ENCODE measurements at places on chromosomes 12 and 14.

DNA sequence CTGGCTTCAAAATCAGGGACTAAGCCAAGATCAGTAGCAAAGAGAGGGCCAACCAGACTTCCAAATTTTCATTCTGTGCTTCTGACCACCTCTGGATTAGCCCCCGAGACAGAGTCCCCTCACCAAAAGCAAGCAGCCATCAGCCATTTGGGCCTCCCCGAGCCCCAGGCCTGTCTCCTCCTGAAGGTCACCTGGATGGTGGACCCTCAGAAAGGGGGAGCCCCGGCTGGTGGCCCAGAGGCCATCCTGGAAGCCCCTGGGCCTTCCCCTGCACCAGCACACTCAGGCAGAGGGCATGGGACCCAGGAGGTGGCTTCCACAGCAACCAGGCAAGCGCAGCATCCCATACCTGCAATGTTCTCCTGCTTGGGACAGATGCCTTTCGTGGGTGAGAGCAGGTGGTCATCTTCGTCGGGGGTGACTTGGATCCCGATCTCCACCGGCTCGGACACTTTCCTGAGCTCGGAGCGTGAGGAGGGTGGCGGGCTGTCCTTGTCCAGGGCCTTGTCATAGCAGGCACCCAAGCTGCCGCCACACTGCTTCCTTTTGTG is 14.8 kb downstream of the BCL11B start:
- H3K27me3 ChIP-seq: no peaks in the 10 kb centered on the region
- no peaks in the 10 kb centered on the region for H3K36me3 ChIP-seq
- H3K4me3 ChIP-seq: no peak overlapping the region
- H3K27ac ChIP-seq: no peak overlapping the region

- H3K27ac ChIP-seq: no peak overlapping the region
- DNase-seq: no peak
- H3K4me1 ChIP-seq: no peaks in the 10 kb centered on the region
- no peaks in the 10 kb centered on the region for H3K27me3 ChIP-seq
- no peak overlapping the region for H3K4me3 ChIP-seq
- peaks cover 5% of the 10 kb centered on the region for H3K36me3 ChIP-seq
These were observed 37.3 kb upstream of the DIP2B start for GRCh38 chr12:50467439-50467838.

DNA sequence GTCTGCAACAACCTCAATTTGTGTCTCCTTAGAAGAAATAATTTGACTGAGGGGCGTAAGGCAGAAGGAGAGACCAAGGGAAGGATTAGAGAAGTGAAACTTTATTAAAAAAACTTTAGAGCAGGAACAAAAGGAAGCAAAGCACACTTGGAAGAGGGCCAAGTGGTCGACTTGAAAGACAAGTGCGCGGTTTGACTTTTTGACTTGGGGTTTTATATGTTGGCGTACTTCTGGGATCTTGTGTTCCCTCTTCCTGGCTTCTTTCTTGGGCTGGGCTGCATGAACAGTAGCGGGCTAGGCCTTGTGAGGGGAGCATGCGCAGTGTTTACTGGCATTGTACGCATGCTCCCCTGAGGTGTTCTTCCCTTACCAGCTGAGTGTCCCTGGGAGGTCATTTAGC is 369.3 kb upstream of the DCN start:
- no peaks in the 10 kb centered on the region for H3K27me3 ChIP-seq
- no peak for DNase-seq
- no peak overlapping the region for H3K27ac ChIP-seq
- H3K4me3 ChIP-seq: no peak overlapping the region
- no peaks in the 10 kb centered on the region for H3K36me3 ChIP-seq

DNA sequence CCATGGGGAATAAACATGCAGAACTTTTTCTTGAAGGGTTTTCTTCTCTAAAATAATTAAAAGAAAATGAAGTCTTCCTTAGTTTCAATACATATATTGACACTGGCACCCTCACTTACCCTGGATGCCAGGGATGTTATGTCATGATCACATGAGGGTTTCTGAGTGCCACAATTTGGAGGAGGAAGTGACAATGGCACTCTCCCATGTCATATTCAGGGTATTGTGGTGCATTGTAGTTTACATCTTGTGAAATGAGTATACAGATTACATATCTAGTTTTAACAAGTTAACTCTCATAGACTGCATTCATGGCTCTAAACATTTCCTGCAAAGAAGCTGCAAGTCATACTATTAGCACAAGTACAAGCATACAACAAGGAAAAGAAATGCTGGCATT is 37.7 kb downstream of the CCDC177 start:
- H3K27me3 ChIP-seq: no peaks in the 10 kb centered on the region
- no peaks in the 10 kb centered on the region for H3K36me3 ChIP-seq
- H3K27ac ChIP-seq: no peak overlapping the region
- no peak overlapping the region for H3K4me3 ChIP-seq
- no peaks in the 10 kb centered on the region for H3K4me1 ChIP-seq
- DNase-seq: no peak

GRCh38 chr12:90229407-90230170 is 521.0 kb upstream of the ATP2B1 start:
- H3K27ac ChIP-seq: no peak overlapping the region
- no peak overlapping the region for H3K4me3 ChIP-seq
- no peaks in the 10 kb centered on the region for H3K4me1 ChIP-seq
- no peaks in the 10 kb centered on the region for H3K36me3 ChIP-seq
- no peak for DNase-seq
- H3K27me3 ChIP-seq: no peaks in the 10 kb centered on the region

Measured in aorta (tissue), 5 donors.